Immature natural killer cell (primary cell): ENCODE measurements at places on chromosomes 13 and 19. TPM values are rescaled to one million over a fixed set of nuclear protein-coding genes. Genes with fewer than 3 reads are reported as not detected.

MIPEP gene
- 9.3 TPM for polyA plus RNA-seq

ZNF723 gene
- not detected for polyA plus RNA-seq

N4BP2L1 gene
- polyA plus RNA-seq: 74.6 TPM

IGFL2 gene
- polyA plus RNA-seq: not detected

RASGRP4 gene
- 0.20 TPM for polyA plus RNA-seq

CAMSAP3 gene
- polyA plus RNA-seq: not detected

SDHAF1 gene
- 48.3 TPM for polyA plus RNA-seq

CGB3 gene
- not detected for polyA plus RNA-seq
